ENCODE measurements at places on chromosomes 6 and 20. TPM values are rescaled to one million over a fixed set of nuclear protein-coding genes. Genes with fewer than 3 reads are reported as not detected.

The ISM1 gene
- 0.58 TPM for polyA plus RNA-seq

The DNMT3B gene
- 0.43 TPM for polyA plus RNA-seq

The UNC5CL gene
- polyA plus RNA-seq: 0.65 TPM

The RAMACL gene
- polyA plus RNA-seq: 0.35 TPM

The SLC22A7 gene
- polyA plus RNA-seq: not detected

The ASIP gene
- polyA plus RNA-seq: 0.75 TPM

The ADGB gene
- polyA plus RNA-seq: not detected

GRCh38 chr20:38226553-38226952 lies 34.0 kb downstream of the KIAA1755 start:
- DNase-seq: no peak

GRCh38 chr20:47235853-47236638 lies 120.5 kb downstream of the ZMYND8 start:
- no peak for DNase-seq

DNA sequence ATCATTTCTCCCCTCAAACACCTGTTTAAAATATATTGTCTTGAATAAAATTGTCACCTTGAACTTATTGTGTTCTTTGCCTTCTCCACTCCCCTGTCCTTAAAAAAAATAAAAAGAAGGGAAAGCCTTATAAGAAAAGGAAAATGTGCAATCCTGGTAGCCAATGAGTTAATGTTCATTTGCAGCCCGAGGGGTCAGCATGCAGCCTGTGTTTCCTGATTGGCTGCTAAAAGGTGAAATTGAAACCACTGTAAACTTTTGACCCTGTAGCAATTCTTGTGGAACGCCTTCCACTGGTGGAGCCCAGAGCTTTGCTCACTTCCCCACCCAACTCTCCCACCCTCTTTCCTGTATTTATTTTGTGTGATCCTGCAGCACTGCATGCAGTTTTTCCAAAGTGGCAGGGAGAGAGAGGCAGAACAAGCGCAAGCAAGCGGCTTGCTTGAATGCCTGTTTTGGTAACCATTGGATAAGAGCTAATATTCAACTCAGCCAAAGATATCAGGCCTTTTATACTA lies 74.9 kb downstream of the NCOA3 start:
- no peak for DNase-seq

- DNase-seq: no peak
These were observed 204.8 kb downstream of the TPBG start for GRCh38 chr6:82568290-82568993.

DNA sequence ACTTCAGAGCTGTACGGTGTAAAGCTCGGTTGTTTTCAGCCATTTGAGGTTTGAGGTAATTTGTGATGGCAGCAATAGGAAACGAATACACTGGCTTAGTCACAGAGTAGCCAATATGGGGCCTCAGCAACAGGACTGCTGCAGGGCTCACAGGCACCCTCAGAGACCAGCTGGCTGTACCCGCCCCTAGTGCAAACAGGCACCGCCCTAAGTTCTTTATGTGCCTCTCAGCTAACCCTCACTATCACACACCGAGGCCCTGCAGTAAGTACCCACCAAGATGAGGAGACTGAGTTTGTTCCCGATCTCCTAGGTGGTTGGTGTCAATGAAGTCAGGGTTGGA lies 11.2 kb upstream of the SERPINB9 start:
- no peak for DNase-seq

DNA sequence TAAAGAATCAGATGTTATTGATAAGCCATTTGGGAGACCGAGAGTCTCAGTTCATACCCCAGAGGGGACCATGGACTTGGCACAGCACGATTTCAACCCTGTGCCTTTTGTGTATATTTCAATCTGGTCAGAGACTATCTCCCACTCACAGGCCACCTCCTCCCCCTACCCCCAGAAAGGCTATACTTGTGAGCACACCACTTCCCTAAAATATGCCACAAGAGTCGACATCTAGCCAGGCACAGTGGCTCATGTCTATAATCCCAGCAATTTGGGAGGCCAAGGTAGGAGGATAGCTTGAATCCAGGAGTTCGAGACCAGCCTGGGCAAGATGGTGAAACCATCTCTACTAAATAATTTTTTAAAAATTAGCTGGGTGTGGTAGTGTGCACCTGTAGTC lies 13.6 kb upstream of the TCF15 start:
- no peak for DNase-seq

DNA sequence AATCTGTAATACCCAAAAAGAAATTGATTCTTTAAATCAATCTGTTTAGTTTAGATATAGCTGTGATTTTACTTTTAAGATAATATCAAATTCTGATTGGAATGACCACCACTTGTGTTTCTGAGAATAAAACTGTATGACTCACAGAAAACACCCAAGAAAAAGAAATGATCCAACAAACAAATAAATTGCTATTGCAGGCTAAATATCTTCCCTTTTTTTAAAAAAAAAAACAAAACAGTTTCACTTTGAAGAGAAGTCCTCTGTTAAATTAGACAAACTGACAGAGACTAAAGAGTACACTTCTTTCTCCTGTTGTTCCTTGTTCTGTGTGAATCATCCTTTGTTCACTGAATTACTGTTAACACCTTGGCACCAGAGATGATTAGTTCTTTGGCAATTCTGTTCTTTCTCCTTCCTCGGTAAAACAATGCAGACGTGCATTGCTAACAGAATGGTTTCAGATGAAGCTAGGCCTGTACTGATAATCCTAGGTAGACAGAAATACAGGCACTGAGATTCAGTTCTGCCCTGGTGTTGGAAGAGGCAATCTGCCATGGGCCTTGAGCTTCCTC lies 895.2 kb upstream of the CITED2 start:
- DNase-seq: no peak

DNA sequence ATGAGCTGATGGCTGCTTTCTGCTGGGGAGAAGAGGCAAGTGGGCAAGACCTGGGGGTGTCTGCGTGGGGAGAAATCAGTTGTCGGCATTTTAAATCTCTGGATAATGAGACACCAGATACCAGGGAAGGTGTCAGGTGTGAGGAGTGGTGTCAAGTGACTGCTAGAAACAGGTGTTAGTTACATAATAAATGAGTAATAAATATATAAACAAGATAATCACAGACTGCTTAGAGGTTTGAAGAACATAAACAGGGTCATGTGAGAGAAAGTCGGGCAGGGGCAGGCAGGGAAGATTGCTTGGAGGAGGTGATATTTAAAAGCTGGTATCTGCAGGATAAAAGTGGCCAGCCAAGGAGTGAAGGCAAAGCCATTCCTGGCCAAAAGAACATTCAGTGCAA lies 87.2 kb upstream of the RIN2 start:
- DNase-seq: no peak

DNA sequence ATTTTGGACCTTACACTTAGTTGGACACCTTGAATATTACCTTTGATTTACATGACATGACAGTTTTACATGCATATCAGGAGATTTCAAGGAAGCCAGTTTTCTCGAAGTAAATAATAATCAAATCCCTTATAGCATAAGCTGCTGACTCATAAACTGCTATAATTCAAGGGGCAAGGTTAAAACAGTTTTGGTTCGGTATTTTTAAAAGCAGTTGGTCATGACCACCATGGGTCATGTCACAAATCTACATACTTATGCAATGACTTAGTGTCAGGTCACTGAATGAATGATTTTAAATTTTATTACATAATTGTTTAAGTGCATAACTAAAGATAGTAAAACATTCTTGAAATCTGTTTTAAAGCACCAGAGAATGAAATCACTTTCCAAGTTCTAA lies 158.0 kb downstream of the DST start:
- no peak for DNase-seq

GRCh38 chr6:138546733-138547185 lies 47.5 kb upstream of the NHSL1 start:
- DNase-seq: no peak

DNA sequence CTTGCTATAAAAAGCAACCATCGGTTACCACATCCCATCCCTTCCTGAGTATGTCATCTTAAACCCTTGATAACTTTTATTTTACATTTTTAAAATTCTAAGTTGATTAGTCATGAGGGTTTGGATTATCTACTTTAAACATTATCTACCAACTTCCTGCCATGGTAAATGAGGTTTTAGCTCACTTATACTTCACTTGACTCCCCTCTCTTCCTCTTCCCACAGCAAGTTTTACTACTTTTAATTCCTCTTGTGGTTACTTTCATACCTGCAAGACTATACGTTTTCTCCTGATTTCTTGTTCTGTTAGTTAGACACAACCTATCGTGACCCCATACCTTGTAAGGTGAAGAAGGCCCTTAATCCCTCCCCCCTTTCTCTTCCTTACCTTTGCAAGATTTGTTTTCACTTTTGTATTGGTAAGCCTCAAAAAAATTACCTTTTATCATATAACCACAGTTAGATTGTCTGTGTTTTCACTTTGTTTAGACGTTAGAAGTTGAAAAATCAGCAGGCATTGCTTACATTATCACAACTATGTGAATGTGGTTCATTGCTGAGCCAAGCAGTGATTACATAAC lies 60.1 kb upstream of the OGFRL1 start:
- DNase-seq: no peak

GRCh38 chr6:151149793-151150192 lies 90.0 kb upstream of the AKAP12 start:
- no peak for DNase-seq

- DNase-seq: no peak
These were observed 104.5 kb downstream of the NOL4L start for GRCh38 chr20:32480371-32481241.

GRCh38 chr6:168115748-168116437 lies 36.9 kb upstream of the FRMD1 start:
- DNase-seq: no peak

DNA sequence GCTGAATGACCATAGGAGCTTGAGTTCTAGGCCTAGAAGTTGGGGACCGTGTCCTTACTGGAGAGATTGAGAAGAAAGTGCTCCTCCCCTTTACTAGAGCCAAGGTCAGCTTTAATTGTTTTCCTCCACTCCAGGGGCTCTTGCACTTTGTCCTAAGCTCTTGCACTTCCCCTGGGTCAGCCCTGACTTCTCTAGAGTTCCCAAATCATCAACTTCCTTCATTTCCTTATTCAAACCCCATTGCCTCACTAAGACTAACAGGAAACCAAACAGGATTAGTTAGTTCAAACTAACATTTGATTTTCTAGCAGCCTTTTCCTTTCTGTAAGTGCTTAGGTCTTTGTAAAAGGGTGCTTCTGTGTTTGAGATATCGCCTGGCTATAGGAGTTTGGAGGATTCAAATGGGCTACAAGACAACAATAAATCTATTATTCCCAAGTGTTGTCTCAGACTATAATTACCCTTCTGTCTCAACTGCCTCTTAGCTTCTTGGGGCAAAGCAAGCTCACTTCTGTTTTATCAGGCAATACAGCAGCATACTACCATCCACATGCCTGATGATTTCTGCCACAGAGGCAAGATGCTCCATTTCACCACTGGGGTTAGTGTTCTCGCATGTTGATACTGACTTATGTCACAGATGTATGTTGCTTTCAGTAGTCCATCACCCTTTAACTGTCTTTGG lies 12.8 kb upstream of the DTNBP1 start:
- no peak for DNase-seq

- no peak for DNase-seq
These were observed 600.4 kb downstream of the HTR1B start for GRCh38 chr6:76862936-76863335.

DNA sequence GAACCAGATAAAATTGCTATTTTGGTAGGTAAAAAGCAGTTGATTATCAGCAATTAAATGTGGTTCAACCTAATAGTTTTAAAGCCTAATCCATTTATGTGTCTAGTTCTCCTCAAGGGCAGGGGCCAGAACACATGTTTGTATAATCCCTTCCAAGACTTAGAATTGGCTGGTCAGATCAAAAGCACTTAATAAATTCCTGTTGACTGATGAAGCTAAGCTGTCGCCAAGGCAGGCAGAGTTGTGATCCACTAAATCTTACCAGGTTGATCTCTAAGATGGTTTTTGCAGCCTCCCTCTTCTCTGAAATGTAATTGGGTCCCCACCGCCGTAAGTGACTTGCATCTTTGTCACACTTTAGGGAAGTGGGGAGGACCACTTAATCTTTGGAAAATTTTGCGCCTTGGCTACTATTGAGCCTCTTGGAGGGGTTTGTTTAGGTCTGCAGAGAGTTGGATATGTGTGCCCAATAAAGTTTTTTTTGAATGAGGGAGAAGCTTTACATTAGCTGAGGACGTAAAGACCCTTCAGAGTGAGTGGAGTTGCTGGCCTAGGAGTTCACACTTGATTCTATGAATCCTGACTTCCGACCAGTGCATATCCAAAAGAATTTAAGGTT lies 65.9 kb downstream of the PHF20 start:
- DNase-seq: no peak

DNA sequence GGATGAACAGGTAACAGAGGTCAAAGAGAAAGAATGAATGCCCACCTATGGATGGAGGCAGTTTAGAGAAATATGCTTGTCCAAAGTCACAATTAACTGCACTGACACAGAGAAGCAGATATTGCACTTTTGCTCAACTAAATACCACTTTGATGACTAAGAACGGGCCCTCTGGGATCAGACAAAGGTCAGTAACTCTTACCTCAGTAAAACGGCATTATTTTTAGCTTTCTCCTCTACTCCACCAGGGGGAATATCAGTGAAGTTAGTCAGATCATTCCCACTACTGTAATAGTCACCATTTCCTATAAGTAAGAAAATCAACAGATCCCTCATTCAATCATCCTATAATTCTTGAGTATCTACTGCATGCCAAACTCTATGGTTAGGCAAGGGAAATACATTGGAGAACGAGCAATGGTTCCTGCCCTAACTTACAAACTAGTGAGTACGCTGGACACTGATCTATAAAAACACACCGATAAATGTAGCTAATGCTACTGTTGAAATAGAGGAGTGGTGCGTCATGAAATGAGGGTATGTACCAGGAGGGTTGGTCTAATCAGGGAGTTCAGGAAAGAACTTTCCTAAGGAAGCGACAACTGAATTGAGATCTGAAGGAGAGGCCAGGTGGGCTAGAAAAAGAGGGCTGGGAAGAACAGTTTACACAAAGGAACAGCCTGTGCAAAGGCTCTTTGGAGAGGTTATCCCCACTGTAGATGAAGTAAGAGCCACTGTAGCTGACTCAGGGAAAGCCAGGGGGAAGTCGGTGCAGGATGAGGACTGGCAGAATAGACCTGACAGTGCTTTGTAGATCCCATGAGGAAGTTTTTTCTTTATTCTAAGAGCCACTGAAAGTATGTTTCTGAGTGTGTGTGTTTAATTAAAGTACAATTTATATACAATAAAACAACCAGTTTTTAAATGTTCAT lies 9.2 kb downstream of the ECI2 start:
- DNase-seq: no peak

DNA sequence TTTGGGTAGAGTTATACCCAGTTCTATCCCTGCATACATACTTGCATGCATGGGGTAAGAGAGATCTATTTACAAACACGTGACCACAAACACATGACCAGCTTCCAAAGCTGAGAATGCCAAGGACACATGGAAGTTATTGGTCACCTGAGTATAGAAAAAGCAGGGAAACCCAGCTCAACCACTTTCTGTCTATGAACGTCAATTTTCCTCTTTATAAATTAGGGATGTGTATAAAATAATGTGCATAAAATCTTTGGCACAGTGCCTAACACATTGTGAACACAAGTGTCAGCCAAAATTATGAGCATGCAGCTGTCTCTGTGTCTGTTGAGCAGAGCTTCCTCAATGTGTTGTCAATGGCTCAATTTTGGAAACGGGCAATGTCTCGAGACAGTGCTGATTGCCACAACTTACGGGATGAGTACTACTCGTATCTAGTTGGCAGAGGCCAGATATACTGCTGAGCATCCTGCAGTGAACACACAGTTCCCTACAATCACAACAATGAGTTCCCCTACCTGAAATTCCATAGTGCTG lies 44.9 kb downstream of the TPD52L1 start:
- DNase-seq: no peak
